ENCODE measurements at places on chromosomes 11 and 22.

DNA sequence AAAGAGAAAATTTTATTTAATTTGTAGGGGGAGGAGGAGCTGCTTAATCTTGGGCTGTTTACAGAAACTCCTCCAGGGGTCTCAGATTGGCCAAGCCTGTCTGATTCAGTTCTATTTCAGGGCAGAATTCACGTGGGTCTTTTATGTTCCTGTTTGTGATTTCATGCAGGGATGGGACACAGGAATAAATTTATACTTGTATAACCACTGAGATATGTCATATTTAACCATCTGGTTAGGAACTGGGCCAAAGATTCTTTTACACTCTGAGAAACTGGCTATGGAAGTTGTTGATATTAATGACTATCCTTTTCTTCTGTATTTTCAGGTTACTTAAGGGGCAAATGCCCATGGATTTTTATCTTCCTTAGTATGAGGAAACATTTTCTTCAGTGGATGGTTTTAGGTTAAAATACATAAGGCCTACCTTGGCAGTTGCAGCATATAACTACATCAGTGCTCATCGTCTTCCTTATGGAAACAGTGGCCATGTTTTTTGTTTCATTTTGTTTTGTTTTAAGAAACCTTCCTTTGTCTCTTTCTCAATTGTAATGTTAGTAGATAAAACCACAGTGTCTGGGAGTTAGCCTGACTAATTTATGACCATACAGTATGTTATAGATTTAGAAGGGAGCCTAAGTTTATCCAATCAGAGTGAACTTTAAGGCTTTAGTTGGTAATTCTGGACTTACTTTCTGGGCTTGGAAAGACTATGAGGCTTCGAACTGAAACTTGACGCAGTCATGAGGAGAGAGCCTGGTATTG, 132.4 kb upstream of the ANO3 start:
- no peak for DNase-seq

GRCh38 chr22:40487663-40488249, 117.4 kb downstream of the SGSM3 start:
- DNase-seq = no peak

DNA sequence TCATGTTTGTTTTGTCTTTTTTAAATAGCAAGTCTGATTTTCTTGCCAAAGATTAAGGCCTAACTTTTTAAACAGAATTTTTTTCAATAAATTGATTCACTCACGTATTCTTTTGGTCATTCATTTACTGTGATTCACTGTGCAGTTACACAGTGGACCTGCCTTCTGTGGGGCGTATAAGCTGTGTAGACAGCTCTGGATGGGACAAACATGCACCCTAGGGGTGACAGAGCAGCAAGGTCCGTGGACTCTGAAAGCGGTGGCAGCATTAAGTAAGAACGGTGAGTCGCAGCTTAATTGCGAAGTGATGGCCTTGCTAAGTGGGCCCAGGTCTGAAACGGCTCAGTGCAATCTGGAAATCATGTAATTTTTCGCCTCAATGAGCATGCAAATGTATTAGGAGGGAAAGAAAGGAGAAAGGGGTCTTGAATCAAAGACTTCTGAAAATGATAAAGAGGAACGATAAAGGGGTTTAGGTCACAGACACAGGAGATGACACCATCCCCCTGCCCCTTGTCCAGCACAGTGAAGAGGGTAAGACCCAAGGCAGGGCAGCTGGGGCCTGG, 113.1 kb downstream of the SPATA19 start:
- no peak for DNase-seq

DNA sequence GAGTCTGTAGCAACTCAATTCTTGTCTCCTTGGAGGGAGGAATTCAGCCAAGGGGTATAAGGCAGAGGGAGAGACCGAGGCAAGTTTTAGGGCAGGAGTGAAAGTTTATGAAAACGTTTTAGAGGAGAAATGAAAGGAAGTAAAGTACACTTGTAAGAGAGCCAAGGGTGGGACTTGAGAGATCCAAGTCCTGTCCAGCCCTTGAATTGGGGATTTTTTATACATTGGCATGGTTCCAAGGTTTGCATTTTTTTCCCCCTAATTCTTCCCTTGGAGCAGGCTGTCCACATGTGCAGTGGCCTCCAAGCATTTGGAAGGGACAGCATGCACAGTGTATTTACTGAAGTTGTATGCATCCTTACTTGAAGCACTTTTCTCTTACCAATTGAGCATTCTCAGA, 192.1 kb downstream of the LUZP2 start:
- DNase-seq = no peak

- DNase-seq = no peak
Observed at GRCh38 chr11:19193916-19194315, 7.9 kb downstream of the CSRP3 start.

GRCh38 chr11:1372660-1373059, 17.1 kb upstream of the BRSK2 start:
- DNase-seq = no peak

DNA sequence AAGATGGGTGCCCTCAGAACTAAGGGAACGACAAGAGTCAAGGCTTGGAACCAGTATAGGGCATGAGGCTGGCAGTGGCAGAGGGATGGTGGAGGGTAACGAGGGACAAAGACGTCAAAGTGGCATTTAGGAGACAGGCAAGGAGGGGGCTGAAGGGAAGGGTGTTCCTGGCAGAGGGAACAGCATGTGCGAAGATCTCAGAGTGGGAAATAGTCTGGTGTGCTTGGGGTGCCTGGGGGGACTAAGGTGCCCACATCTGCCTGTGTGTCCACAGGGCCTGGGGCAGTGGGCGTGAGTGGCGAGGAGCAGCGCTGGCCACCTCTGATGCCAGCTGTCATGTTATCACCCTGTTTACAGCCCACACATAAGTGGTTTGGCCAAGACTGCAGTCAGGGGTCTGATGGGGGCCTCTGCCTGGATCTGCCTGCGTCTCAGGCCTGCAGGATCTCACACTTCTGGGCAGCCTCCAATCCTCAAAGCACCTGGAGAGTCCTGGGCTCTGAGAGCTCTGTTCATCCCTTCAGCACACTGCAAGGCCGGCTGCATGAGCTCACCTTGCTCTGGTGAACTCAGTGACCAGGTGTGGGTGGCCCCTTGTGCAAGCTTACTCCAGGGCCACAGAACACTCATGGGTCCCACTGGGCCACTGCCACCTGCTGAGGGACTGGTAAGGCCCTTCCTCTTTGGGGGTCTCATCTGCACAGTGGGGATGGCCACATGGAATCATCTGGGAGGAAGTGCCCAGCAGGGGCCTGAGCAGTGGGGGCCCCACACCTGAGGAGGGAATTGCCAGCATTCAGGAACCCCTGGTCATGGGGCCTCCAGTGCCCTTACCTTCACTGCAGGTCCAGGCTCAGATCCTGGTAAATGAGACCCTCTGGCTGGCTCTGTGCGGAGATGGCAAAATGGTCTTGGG, 89.7 kb upstream of the SHISAL1 start:
- no peak for DNase-seq

DNA sequence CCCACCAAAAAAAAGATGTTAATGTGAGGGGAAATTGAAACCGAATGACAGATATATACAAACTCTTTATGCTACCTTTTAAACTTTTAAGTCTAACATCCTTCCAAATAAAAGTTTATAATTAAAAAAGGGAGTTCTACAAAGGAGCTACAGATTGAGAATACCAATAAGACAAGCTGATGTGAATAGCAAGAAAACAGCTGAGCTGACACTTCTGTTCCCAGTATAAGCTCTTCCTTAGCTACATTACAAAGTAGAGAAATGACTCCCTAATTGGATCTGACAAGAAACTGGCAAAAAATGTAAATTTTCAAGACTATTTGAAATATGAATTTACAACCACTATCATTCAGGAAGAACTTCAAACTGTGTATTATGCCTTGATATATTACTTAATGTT, 294.6 kb upstream of the SYN3 start:
- DNase-seq = no peak

DNA sequence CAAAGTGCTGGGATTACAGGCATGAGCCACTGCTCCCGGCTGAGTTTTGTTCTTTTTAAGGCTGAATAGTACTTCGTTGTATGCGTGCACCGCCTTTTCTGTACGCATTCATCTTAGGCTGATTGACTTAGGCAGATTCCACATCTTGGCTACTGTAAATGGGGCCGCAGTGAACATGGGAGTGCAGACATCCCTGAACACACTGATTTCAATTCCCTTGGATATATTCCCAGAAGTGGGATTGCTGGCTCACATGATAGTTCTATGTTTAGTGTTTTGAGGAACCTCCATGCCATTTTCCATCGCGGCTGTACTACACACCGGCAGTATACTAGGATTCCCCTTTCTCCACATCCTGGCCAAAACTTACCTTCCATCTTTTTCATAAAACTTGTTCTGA, 10.4 kb upstream of the ZNF74 start:
- no peak for DNase-seq

DNA sequence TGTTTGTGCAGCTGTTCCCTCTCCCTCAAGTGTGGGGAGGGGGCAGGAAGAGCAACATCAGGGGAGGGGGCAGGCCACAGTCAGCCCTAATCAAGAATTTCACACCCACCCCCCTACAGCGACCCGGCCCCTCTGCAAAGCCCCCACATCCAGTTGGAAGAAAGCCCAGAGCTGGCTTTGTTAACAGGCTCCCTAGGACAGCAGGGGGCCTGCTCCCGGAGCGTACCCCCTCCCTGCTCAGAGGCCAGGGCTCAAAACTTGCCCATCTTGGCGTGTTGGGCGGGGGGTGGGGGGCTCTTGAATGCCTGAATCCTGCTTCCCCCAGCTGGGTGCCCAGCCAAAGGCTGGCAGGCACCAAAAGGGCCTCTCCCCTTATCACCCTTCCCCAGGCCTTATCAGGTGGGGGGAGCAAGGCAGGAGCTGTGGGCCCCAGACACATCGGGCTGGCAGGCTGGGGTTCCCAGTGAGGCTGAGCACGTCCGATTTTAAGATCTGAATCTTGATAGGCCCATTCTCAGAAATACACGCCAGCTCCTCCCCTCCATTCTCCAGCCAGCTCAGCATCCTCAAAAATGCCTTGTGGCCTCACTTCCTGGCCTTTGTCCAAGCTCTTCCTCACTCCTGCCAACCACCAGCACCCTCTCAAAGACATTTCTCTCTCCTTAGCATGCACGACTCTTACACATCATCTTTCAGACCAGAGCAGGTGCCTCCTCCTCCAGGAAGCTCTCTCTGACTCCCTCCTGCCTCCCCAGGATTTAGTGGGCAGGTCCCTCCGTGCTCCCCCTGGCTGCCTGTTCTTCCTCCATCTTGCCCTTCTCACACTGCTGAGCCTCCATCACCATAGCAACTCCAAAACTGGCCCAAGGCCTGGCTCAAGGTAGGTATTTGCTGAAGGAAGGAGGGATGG, 384.8 kb downstream of the MN1 start:
- no peak for DNase-seq

GRCh38 chr22:20033045-20033706, 12.3 kb downstream of the TANGO2 start:
- DNase-seq = no peak

GRCh38 chr11:77548552-77549445, 41.0 kb upstream of the AQP11 start:
- no peak for DNase-seq

DNA sequence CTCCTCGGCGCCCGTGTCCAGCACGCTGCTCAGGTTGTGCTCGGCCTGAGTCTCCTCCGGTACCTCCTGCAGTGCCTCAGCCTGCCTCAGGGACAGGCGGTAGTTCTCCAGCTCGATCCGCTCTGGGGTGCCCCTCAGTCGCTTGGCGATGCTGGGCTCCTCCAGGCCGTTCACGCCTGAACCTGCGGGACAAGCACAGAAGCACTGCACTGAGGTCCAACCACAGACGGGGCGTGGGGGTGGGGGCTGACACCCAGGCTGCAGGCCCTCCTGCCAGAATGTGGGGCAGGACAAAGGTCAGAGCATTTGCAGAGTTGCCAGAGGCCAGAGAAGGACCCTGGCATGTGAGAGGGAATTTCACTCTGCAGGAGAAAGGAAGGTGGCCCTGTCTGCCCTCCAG, 67.6 kb upstream of the BID start:
- no peak for DNase-seq

DNA sequence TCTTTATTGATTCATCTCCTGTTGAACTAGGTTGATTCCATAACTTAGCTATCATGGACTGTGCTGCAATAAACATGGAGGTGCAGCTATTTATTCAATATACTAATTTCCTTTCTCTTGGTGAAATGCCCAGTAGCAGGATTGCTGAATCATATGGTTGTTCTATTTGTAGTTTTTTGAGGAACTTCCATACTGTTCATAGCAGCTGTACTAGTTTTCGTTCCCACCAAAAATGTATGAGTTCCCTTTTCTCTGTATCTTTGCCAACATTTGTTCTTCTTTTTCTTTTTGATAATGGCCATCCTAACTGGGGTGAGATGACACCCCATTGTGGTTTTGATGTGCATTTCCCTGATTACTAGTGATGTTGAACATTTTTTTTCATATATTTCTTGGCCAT, 87.2 kb upstream of the NAV2 start:
- DNase-seq = no peak

- no peak for DNase-seq
Observed at GRCh38 chr11:115963156-115963555, 458.9 kb upstream of the CADM1 start.

DNA sequence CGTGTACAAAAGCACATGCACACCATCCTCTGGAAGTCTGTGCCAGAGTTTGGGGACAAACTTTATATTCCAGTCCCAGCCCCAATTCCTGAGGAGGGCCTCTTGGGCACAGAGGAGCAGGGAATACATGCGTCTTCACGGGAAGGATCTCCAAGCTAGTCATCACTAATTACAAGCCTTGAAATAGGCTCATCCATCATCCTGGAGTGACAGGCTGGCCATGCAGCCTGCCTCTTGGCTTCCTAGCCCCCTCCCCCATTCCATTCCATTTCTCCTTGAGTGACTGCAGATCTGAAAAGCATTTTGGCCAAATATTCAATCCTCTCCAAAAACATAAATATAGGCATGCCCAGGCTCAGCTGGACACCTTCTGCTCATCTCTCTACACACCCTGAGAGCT, 24.8 kb downstream of the SERPING1 start:
- DNase-seq = no peak

GRCh38 chr11:18324381-18324780, 2.0 kb downstream of the GTF2H1 start:
- no peak for DNase-seq

DNA sequence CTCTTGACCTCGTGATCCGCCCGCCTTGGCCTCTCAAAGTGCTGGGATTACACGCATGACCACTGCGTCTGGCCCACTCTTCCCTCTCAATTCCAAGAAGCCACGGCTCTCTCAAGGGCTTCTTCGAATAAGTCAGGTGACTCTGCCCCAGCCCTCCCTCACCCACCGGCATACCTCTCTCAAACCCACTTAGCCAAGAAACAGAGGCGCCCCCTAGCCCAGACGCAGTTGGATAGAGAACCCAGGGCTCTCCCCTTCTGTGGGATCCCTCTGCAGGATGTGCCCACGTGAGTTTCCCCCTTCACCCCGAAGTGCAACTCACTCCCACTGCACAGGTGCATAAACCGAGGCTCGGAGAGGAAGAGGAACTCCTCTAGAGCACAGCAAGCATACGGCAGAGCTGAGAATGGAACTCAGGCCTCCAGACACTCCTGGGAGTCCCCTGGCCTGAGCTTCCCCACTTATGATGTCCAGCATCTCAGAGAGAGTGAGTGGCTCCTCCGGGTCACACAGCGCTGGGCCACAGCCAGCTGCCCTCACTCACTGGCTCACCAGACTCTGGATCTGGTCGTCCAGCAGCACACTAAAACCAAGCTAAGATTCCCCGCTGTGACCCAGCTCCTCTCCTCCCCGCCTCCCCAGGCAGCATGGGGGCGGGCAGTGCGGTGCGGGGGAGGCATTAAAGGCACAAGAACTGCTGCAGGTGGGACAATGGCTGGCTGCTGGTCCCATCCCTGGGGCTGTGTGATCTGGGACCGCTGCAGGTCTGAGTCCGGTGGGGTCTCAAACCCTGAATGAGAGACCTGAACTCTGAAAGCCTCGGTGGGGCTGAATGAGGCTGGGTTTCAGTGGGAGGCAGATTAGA, 16.8 kb upstream of the RGL4 start:
- DNase-seq = no peak

GRCh38 chr11:42170601-42171000, 711.1 kb upstream of the LRRC4C start:
- no peak for DNase-seq

All from stimulated activated CD4-positive, alpha-beta T cell treated with anti-CD3 and anti-CD28 coated beads, TNF-alpha, amount 100 ng/mL, for 4 hours (primary cell).